ENCODE measurements at places on chromosomes 2 and 18.

- no peak for DNase-seq
These were observed 120.8 kb downstream of the FMNL2 start for GRCh38 chr2:152455738-152456137.

- no peak for DNase-seq
These were observed 593 bp downstream of the SP140L start for GRCh38 chr2:230327418-230328154.

GRCh38 chr2:12035029-12035720 is 288.7 kb downstream of the LPIN1 start:
- DNase-seq: no peak

DNA sequence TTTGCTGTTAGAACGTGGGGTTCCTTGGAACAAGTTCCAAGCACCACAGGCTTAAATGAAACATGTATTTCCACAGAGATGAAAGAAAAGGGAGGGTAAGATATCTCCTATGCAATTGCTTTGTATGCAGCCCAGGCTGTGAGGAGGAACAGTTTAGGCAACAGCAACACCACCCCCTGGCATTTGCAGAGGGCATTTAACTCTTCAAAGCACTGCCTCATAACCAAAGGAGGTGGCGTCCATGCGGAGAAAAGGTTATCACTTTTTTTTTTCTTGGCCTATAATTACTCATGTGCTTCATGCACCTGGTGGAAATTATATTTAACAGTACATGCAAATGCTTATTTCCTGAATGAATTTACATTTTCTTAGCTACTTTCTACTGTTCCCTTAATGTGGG is 286.0 kb downstream of the LPIN1 start:
- DNase-seq: no peak

DNA sequence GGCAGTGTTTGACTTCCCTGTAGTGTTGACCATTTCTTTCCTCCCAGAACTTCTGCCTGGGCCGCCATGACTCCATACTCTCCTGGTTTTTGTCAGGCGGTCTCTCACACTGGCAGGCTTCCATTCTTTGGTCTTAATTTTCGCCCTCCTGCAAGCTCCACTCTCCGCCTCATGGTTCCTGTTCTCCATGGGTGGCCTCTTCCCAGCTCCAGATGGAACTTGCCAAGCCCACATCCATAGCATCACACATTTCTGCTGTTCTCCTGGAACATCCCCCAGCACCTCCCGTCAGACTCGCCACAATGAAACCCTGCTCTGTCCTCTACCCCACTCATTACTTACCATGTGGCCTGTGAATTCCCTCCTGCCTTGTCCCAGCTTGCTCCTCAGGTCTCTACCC is 896 bp upstream of the AFF3 start:
- no peak for DNase-seq

- no peak for DNase-seq
These were observed 1058.5 kb downstream of the CBLN2 start for GRCh38 chr18:71485611-71486010.

- DNase-seq: no peak
These were observed 34.4 kb downstream of the COL4A3 start for GRCh38 chr2:227198866-227199265.

DNA sequence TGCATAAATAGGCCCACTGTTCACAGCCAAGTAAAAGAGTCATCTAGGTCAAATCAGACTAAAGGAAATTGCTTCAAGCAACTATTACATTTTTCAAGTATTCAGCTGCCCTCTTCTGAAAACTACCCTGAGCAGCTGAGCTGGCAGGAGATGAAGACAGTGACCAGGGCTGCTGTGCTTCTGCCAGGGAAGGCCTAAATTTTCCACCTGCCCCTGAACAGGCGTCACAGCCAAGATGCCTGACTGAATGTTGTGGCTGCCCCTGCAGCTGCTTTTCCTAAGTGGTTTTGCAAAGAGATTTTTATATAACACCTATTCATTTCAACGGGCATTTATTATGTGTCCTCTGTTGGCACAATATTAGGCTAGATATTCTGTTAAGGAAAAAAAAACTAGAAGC is 96.7 kb upstream of the RPE start:
- no peak for DNase-seq

DNA sequence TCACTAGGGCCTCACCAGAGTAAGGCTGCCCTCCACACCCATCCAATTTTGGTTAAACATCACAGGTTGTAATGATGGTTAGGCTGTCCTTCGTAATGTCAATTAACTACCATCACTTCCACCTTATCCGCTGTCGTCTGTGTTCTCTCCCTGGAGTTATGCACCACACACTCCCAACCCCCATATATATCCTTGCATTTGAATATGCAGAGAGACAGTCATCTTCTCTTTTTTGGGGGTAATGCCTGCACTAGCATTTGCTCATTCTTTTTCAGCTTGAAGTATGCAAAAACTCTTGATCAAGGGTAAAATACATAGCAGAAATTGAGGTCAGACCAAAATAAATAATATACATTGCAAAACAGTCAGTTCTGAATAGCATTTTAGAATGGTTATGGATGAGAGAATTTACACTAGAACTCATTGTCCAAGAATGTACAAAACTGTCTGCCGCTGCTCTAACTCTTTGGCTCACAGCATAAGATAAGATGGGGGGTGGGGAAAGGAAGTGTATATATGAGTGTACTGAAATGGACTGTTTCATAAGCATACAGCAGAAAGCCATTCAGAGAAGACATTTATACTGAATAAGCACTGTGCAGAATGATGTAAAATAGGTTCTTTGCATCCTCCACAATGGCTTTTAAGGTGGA is 397.8 kb upstream of the CHST9 start:
- no peak for DNase-seq

DNA sequence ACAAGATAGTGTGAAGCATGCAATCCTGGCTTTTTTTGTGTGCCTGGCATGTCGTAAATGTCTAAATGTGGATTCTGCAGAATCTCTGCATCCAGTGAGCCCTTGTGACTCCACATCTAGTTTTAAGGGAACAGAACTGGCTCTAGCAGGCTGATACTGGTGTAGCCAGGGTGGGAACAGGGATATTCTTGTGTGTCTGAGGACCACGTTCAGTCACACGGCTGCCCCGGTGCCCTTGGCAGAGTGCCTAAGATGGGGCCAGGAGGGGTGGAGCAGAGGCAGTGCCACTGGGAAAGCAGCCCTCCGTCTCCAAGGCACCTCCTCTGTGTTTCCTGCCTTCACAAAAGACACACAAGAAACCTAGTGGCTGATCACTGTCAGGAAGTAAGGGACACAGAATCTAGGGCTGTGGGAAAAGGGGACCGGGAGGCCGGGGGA is 91.5 kb upstream of the PARD3B start:
- no peak for DNase-seq

- DNase-seq: no peak
These were observed 8.2 kb downstream of the DLX2 start for GRCh38 chr2:172094294-172095145.

DNA sequence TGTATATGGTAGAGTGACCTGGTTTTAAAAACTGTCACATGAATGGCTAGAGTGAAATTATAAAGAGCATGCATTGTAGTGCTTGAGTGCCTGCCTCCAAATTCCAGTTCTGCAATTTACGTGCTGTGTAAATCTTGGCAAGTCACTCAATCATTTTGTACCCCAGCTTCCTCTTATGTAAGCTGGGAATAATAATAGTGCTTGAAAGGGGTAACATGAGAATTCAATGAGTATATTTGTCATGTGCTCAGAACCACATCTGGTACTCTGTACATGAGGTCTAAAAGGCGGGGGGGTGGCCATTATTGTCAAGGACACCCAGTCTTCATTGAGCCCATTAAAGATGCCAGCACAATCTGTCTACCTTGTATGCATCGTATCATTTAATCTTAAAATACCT is 214.8 kb downstream of the MC4R start:
- no peak for DNase-seq

- no peak for DNase-seq
These were observed 47.6 kb downstream of the CCDC85A start for GRCh38 chr2:56231361-56231760.

DNA sequence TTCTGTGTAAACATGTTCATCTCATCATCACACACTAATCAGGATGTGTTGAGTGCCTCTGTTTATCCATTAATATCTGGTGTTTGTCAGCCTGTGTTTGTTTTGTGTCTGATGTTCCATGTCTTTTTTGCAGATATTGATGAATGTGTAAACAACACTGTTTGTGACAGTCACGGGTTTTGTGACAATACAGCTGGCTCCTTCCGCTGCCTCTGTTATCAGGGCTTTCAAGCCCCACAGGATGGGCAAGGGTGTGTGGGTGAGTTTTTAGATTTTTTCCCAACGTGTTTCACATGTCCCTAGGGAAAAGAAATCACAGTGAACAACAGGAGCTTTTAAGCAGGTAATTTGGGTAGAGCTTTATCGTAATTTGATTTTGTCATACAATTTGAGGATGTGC is 133.7 kb upstream of the RASGRP3 start:
- DNase-seq: no peak

DNA sequence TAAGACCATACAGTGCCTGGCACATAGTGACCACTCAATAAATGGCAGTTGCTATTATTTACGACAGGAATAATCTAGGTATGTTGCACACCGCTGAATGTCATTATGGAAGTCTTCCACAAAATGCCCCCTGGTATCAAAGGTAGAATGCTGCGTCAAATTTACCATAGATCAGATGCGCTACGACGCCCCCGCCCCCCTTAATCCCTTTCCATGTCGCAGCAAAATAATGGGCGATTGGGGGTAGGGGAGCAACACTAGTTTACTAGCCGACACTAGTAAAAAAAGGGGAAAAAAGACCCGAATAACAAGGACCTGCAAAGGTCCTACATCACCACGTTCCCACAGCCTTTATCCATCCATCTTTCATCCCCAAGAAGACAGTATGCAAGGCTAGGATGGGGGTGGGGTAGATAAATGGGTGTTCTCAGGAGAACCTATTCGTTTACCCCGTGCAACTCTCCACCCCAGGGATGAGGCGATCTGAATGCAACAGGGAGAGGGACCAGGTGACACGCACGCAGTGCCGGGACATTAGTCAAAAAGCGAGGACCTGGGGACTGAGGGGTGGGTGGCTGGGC is 455 bp downstream of the PREPL start:
- DNase-seq: no peak
